Kidney (tissue), 22 donors: ENCODE measurements at places on chromosomes 16 and 17. TPM values are rescaled to one million over a fixed set of nuclear protein-coding genes. Genes with fewer than 3 reads are reported as not detected.
A peak's percentile ranks its signal among the peaks of the same experiment; 100 is the strongest.

- peak; percentile 32 for DNase-seq
- H3K27ac ChIP-seq: no peak overlapping the region
- H3K4me3 ChIP-seq: no peak overlapping the region
- H3K27me3 ChIP-seq: no peaks in the 10 kb centered on the region
- H3K36me3 ChIP-seq: no peaks in the 10 kb centered on the region
These were observed 64.7 kb upstream of the ZNF469 start for GRCh38 chr16:88318051-88318450.

- no peaks in the 10 kb centered on the region for H3K27me3 ChIP-seq
- H3K36me3 ChIP-seq: peaks cover 2% of the 10 kb centered on the region
These were observed 889 bp downstream of the MBTD1 start for GRCh38 chr17:51258756-51259563.

DNA sequence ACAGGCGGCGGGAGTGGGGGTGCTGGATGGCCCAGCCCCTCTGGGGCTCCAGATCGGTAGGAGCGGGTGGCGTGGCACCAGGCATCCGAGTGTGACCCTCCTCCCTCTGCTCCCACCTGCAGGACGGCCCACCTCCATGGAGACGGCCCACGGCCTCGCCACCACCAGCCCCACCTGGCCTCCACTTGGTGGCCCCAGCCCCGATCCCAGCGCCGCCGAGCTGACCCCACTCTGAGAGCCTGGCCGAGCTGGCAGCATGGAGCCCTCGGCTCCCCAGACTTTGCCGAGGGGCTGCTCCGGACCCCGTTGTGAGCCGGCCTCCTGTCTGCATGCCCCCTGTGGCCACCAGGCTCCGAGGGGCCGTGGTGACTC lies 4.7 kb upstream of the NUDT16L1 start:
- H3K27ac ChIP-seq: no peak overlapping the region
- H3K27me3 ChIP-seq: no peaks in the 10 kb centered on the region
- no peak for DNase-seq

DNA sequence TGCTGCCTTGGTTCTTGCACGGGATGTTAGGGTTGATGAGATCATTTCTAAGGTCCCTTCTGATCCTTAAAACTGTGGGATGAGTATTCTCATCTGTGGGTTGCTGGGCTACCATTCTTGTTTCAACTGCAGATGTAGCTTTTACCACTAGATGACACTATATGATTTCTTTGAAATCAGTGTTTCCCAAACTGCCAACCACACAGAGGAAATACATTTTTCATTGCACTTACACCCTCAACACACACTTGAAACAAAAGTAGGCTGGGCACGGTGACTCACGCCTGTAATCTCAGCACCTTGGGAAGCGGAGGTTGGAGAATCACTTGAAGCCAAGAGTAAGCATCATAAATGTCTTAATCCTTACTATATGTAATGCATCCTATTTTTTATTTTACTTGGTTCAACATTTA lies 15.3 kb downstream of the LCMT1 start:
- H3K4me1 ChIP-seq: no peaks in the 10 kb centered on the region
- no peak overlapping the region for H3K4me3 ChIP-seq
- H3K36me3 ChIP-seq: peaks cover 26% of the 10 kb centered on the region
- no peak for DNase-seq
- H3K27ac ChIP-seq: no peak overlapping the region

GRCh38 chr17:61495161-61495857 lies 43.1 kb downstream of the TBX4 start:
- H3K36me3 ChIP-seq: no peaks in the 10 kb centered on the region
- no peak overlapping the region for H3K27ac ChIP-seq
- no peaks in the 10 kb centered on the region for H3K27me3 ChIP-seq
- no peak overlapping the region for H3K4me3 ChIP-seq
- no peak for DNase-seq

The RND2 gene
- total RNA-seq: 0.63 TPM

The PRAC1 gene
- total RNA-seq: not detected

The COX6A2 gene
- not detected for total RNA-seq

The LRRC37A gene
- 3.1 TPM for total RNA-seq

The GPRC5C gene
- 358 TPM for total RNA-seq

The EIF3CL gene
- total RNA-seq: 26.7 TPM
